Uterine smooth muscle cell (primary cell): ENCODE measurements at places on chromosomes 6 and 20. TPM values are rescaled to one million over a fixed set of nuclear protein-coding genes. Genes with fewer than 3 reads are reported as not detected.

MUC22 gene
- total RNA-seq, result not detected in 2 replicates

SLC17A3 gene
- total RNA-seq, result not detected in 2 replicates

NANP gene
- 11.0 and 13.6 TPM in 2 replicates for total RNA-seq

LY6G6C gene
- total RNA-seq, result not detected in 2 replicates

HRH3 gene
- total RNA-seq, result not detected in 2 replicates

SCRT2 gene
- total RNA-seq, result not detected in 2 replicates

IL20RA gene
- total RNA-seq, result 0.50 and 1.00 TPM in 2 replicates

SLCO4A1 gene
- total RNA-seq, result 2.0 and 4.8 TPM in 2 replicates

CCN6 gene
- total RNA-seq, result not detected in 2 replicates

E2F1 gene
- 10.4 and 24.3 TPM in 2 replicates for total RNA-seq

CTAGE9 gene
- not detected in 2 replicates for total RNA-seq

UBD gene
- total RNA-seq, result not detected in 2 replicates

PAX1 gene
- not detected in 2 replicates for total RNA-seq

SCGN gene
- total RNA-seq, result not detected in 2 replicates

MCCD1 gene
- total RNA-seq, result not detected in 2 replicates

BMP2 gene
- 5.0 and 13.5 TPM in 2 replicates for total RNA-seq

RXRB gene
- total RNA-seq, result 23.9 and 25.0 TPM in 2 replicates

NOX3 gene
- total RNA-seq, result not detected in 2 replicates

FRK gene
- total RNA-seq, result 0.33 and 0.37 TPM in 2 replicates

MATN4 gene
- total RNA-seq, result 0.11 TPM in 1 of 2 replicates, not detected in the other

SLC22A7 gene
- not detected in 2 replicates for total RNA-seq

STX11 gene
- 0.37 and 0.77 TPM in 2 replicates for total RNA-seq

TRIM10 gene
- 0.12 TPM in 1 of 2 replicates, not detected in the other for total RNA-seq

HCRTR2 gene
- not detected in 2 replicates for total RNA-seq

SEC23B gene
- total RNA-seq, result 68.6 and 87.4 TPM in 2 replicates

SMLR1 gene
- total RNA-seq, result not detected in 2 replicates

DCDC2 gene
- 1.1 and 6.1 TPM in 2 replicates for total RNA-seq

MKKS gene
- total RNA-seq, result 6.6 and 7.1 TPM in 2 replicates

TUBB2B gene
- total RNA-seq, result 0.89 and 4.2 TPM in 2 replicates

SYNJ2 gene
- 35.4 and 55.3 TPM in 2 replicates for total RNA-seq

DST gene
- total RNA-seq, result 448 and 553 TPM in 2 replicates

RSPO3 gene
- 2.6 and 3.7 TPM in 2 replicates for total RNA-seq

SIRPB1 gene
- 0.25 and 0.55 TPM in 2 replicates for total RNA-seq

BFSP1 gene
- 1.5 and 3.1 TPM in 2 replicates for total RNA-seq

PCK1 gene
- total RNA-seq, result not detected in 2 replicates

TRIM31 gene
- total RNA-seq, result not detected in 2 replicates
